ENCODE measurements at places on chromosomes 5 and 9. TPM values are rescaled to one million over a fixed set of nuclear protein-coding genes. Genes with fewer than 3 reads are reported as not detected.

NR2F1-AS1 gene
- 26.5 TPM for total RNA-seq

AK8 gene
- 0.88 TPM for total RNA-seq

AGXT2 gene
- total RNA-seq, result not detected

TRAF2 gene
- 11.6 TPM for total RNA-seq

GRCh38 chr5:168408561-168409305, 77.5 kb upstream of the RARS1 start:
- no peak for DNase-seq

DNA sequence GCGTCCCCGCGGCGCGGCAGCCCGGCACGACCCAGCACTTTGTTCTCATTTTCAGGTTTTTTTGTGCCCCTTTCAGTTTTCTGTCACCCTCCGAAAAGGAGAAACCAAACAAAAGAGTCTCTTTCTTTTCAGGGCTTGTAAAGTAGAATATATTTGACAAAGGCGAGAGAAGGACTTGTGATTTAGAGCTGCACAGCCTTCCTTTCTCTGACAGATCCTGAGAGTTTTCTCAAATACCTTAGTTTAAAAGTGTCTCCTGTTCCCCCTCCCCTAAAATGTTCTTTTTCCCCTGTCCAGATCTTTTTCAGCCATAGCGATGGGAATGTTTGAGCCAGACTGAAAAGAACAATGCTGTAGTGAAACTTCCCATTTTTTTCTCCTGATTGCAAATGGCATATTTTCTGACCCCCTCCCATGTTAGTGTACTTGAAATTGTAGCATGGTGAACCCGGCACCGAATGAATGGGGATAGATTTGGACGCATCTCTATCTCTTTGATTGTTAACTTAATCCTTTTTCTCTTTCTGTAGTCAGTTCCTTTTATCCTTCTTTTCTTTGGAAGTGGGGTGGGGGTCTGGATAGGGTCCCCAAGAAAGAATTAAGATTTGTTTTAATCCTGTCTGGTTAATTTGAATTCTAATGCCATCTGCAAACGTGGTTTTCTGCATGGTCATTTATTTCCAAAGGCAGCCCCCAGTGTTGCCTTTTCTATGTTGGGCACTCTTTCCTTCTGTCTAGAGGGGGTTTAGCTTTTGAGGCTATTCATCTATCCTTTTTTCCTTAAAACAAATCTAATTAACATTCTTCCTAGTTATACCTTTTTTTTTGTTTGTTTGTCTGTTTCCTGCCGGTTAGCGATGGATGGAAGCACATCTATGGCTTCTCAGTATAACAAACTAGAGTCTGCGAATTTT, 2.2 kb downstream of the ZSWIM6 start:
- no peak for DNase-seq

DNA sequence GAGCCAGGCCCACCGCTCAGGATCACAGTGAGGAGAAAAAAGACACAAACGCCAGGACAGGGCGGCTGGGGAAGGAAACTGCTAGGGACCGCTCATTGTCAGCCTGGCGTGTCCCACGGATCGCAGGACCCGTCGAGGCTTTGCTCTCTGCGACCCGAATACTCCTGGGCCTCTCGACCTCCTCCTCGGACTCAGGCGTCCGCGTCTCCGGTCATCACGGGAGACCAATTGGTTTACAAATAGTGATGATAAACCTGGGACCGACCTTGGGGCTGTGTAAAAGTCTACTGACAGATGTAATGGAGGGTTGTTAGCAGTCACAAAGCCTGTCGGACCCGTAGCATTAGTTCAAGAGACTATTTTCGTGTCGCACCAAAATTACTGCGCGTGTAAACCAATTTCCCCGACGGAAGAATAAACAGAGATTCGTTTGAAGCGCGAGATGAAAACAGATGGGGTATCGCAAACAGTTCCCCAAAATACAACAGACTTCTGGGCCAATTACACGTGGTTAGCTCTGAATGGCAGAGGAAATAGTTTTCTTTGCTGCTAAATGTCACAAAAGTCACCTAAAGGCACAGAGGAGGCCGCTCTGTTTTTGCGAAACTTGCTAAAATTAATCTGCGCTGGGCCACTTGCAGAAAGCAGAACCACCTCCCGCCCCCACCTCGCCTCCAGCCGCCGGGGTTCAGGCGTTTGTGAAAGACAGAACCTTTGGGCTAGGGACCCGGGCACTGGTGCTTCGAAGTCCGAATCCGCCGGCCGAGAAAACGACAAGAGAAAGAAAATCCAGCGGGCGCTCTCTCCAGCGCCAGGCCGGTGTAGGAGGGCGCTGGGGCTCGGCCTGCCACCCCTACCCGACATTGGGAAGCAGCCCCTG, 67.6 kb downstream of the FOXD1 start:
- DNase-seq, result no peak

- DNase-seq, result no peak
Observed at GRCh38 chr5:174567506-174568141, 156.8 kb upstream of the MSX2 start.

DNA sequence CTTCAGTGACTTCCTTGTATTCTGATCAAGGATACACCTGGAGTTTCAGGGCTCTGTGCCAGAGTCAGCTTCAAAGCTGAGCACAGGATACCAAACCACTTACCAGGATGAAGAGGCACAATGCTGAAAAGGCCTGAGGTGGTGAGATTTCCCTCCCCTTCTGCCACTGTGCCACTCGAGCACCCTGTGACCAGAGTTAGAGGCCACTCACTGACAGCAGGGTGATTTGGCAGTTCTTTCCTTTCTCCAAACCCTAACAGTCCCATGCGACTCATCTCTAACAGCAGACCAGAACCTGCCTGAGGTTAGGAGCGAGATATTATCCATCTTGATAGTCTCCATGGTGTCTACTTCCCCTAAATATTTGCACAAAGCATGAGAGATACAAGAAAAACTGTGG, 1.8 kb downstream of the PLGRKT start:
- no peak for DNase-seq

All from ovary (tissue), 10 donors.